ENCODE measurements at places on chromosomes 3 and 15.

DNA sequence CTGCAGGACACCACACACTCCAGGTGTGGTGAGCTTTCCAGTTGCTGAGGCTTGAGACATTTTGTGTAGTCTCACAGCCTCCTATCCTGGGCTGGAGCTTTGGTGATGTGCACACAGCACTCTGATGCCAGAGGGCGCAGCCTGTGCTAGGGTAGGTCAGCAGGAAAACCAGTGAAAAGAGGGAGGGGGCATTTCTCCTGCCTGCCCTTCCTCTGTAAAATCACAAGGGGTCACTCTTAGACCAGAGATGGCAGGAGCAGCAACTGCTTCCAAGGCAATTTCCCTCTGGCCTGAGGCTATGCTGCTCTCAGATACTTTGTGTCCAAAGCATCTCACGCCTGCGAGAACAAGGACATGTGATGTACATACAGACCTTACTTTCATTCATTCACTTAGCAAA lies 16.5 kb upstream of the MUSTN1 start:
- DNase-seq, result no peak

GRCh38 chr15:70855764-70856163 lies 1.8 kb upstream of the LARP6 start:
- no peak for DNase-seq

DNA sequence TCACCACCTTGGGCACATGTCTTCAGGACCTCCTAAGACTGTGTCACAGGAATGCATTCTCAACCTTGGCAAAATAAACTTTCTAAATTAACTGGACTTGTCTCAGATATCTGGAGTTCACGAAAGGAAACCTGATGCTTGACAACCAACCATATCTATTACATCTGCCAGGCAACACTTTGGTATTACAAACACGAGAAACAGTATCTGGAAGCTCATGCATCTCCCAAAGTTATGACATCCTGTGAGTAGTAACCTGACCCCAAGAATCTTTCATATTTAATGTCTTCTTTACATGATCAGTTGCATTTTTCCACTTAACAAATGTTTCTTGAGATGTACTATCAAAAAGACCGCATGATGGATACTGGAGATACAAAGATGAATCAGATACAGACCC lies 465.3 kb upstream of the AGTR1 start:
- no peak for DNase-seq

DNA sequence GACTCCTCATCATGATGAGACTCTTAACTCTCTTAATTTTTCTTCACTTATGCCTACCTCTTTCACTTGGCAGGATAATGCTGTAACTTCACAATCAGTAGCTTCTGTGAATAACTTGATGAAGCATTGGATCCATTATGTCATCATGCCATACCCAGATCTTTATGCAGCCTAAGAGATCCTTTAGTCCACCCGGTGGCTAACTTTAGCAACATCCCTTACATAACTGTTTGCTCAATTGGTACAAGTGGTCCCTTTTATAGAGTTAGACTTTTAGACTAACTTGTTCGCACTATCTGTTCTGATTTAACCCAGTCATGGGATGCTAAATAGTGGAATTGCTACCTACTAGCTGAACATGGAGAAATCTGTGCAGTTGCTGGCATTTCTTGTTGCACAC lies 184.5 kb downstream of the USP13 start:
- no peak for DNase-seq

- DNase-seq, result no peak
These were observed 7.3 kb upstream of the SERPINI2 start for GRCh38 chr3:167481164-167481563.

- peak; percentile 5 for DNase-seq
These were observed 55.3 kb upstream of the CA12 start for GRCh38 chr15:63436872-63437375.

DNA sequence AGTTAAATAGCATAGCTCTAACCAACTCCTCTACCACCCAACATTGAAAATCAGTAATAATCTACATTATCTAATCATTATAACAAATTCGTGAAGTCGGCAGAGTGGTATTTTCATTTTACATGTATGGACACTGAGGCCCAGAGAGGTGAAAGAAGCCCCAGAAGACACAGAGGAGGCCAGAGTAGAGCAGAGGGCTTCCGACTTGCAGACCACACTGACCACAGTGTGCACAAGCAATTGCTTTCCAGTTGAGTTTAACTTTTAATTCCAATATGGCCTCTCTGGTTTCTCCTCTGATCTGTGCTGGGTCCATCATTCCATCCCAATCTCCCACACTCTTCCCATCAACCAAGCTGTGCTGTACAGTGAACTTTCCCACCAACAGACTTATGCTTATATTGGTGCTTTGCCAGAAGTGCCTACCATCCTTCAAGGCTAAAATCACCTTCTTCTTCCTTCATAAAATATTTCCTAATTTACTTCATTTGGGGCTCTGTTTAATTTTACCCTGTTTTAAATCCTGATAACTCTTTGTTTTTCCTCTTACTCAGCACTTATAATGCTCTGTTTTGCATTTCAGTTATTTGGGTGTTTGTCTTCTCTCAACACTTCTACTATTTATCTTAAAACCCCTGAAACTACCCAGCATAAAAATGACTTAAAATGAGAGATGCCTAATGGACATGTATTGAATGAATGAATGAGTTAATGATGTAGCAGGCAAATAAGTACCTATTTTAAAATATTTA lies 81.8 kb upstream of the TNFSF10 start:
- no peak for DNase-seq

DNA sequence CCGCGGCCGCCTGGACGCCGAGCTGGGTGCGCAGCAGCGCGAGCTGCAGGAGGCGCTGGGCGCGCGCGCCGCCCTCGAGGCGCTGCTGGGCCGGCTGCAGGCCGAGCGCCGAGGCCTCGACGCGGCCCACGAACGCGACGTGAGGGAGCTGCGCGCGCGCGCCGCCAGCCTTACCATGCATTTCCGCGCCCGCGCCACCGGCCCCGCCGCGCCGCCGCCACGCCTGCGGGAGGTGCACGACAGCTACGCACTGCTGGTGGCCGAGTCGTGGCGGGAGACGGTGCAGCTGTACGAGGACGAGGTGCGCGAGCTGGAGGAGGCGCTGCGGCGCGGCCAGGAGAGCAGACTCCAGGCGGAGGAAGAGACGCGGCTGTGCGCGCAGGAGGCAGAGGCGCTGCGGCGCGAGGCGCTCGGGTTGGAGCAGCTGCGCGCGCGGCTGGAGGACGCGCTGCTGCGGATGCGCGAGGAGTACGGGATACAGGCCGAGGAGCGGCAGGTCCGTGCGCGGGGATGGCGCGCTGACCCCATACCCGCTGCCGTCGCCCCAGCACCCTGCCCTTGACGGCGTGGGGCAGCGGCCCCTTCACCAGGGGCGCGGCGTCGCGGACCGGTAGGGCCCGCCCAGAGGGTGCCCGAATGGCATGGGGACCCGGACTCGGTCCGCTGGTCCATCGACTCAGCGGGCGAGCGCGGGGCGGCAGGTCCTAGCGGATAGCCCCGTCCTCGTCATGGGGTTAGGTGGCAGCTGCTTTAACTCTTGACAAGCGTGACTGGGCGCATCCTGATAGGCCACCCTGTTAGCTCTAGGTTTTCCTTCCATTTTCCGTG lies 848 bp downstream of the SYNM start:
- no peak for DNase-seq

DNA sequence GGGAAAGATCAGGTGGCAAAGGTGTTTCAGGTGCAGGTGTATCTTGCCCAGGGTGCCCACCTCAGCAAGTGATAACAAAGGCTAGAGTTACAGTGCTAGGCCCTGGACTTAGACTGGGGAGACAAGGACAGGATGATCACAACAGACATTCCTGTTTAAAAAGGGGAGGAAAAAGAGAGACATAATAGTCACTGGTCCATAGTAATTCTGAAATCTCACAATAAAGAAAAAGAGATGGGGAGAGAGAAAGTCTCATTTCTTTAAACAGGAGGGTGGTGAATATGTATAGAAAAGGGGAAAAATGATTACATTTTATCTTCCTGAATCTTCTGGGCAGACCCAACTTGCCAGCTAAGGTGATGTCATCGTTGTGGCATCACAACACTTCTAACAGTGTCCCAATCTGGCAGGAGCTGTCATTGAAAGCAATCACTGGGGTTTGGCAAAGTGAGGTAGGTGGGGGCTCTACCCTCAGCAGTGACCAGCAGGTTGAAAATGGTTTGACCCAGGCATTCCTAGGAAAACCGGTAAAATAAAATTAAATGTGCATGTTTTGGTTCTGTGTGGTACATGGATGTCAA lies 99.5 kb downstream of the ZNF621 start:
- no peak for DNase-seq

DNA sequence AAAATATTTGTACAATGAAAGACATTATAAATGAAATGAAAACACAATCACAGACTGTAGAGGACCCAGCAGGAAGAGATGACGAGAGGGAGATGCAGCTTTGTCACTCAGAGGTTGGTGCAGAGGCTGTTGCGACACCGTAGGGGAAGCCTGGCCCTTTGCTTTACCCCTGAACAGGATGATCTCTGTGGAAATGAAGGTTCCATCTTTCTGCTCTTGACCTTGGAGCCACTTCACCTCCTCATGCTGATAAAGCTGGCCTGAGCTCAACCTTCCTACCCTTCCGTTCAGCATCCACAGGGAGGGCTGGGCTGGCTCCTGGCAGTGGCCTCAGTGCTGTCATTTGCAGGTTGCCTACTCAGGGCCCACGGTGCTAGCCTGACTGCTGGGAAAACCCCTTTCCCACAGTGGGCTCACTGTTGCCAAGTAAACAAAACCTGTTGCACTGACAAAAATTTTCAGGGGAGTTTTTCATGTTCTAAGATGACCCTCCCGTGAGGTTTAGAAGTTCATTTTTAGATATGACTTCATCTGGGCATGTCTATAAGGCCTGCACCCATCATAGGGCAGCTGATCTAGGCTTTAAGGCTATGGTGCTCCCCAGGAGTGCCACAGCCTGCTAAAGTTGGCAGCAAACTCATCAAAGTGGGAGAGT lies 3.0 kb upstream of the CD80 start:
- DNase-seq, result no peak
